H4 (cell line): ENCODE measurements at places on chromosomes 4 and X. TPM values are rescaled to one million over a fixed set of nuclear protein-coding genes. Genes with fewer than 3 reads are reported as not detected.
A peak's percentile ranks its signal among the peaks of the same experiment; 100 is the strongest.

The TKTL2 gene
- not detected in 2 replicates for total RNA-seq

DNA sequence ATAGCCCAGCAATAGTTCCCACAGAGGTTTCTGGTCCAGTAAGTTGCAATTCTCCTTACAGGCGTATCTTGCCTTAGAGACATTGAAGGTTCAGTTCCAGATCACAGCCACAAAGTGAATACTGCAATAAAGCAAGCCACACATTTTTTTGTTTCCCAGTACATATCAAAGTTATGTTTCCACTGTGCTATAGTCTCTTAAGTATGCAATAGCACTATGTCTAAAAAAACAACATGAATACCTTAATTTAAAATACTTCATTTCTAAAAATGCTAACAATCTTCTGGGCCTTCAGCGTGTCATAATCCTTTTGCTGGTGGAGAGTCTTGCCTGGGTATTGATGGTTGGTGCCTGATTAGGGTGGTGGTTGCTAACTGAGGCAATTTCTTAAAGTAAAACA, 659.1 kb downstream of the GRID2 start:
- DNase-seq = no peak

The DACH2 gene
- not detected in 2 replicates for total RNA-seq

DNA sequence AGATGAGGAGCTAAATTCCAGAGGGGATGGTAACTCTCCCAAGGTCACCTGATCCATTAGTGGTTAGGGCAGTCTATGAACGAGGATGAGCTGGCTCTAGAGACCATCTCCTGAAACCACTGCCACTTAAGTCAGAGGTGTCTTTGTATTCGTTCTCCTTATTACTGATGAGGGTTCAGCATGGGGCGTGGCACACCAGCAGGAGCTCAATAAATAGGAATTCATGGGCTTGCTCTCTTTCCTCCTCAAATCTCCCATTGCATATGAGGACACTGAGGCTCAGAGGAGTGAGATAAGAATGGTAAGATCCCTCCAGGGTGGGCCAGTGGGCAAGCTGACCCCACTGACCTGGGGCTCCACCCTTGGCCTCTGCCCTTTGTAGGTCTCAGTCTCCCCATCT, 1.7 kb upstream of the GATA1 start:
- DNase-seq = no peak

DNA sequence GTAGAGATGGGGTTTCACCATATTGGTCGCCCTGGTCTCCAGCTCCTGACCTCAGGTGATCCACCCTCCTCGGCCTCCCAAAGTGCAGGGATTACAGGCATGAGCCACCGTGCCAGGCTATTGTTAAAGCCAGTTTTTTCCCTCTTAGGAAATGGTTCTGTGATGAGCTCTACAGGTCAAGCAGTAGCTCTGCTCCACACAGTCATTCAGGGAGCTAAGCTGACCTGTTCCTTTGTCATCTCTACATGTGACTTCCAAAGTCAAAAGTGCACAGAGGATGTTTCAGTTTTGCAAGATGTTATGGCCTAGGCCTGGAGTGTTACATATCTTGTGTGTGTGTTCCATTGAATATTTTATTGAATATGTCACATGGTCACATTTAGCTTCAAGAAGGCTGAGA, 11.4 kb downstream of the MCUB start:
- DNase-seq = no peak

DNA sequence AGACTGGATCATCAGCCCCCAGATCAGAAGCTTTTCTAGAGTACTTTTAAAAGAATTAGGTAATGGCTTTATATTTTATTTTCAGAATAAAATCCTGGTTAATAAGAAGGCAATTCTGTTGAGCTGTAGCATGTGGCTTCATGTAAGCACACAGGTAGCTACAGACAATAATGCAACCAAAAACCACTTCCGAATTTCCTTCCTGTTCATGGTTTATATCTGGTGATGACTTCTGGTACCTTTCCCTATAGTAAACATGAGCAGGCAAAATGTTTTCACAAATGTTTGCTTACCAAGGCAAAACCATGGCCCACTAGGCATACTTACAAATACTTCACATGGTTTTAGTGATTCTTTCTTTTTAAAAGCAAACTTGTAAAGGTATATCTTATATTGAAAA, 144.6 kb downstream of the CDS1 start:
- no peak for DNase-seq

The HSD17B13 gene
- 4.5 and 7.0 TPM in 2 replicates for total RNA-seq

DNA sequence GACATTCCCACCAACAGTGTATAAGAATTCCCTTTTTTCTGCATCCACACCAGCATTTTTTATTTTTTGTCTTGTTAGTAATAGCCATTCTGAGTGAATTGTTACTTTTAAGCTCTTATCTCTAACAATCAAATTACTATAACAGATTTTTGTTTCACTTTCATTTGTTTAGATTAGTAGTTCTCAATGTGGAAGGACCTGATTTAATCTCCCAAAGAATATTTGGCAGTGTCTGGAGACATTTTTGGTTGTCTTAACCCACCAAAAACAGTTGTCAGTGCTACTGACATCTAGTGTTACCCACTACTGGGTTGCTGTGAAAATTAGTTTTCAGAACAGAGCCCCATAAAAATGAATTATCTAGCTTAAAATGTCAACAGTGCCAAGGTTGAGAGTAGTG, 37.9 kb downstream of the RUFY3 start:
- DNase-seq = no peak

DNA sequence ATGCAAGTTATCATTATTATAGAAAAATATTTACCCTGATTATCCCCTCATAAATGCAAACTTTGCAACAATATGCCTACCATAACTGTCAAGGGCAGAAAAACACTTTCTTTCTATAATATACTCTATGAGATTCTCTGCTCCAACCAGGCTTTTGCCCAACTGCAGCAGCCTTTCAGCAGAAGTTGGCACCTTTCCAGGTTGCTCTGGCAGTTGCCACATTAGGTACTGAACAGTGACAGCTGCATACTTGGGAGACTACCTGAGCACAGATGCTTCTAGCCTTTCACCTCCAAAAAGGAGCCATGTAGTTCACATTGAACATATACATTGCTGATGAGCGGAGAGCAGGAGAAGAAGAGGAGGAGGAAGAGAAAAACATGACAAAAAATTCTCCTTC, 69.5 kb upstream of the BRWD3 start:
- DNase-seq = peak; percentile 4

- no peak for DNase-seq
Measured at GRCh38 chr4:14749910-14750309, 252.4 kb upstream of the CPEB2 start.

GRCh38 chr4:3295837-3296624, 3.2 kb downstream of the RGS12 start:
- DNase-seq = peak; percentile 2

The DAPP1 gene
- total RNA-seq = not detected in 2 replicates

DNA sequence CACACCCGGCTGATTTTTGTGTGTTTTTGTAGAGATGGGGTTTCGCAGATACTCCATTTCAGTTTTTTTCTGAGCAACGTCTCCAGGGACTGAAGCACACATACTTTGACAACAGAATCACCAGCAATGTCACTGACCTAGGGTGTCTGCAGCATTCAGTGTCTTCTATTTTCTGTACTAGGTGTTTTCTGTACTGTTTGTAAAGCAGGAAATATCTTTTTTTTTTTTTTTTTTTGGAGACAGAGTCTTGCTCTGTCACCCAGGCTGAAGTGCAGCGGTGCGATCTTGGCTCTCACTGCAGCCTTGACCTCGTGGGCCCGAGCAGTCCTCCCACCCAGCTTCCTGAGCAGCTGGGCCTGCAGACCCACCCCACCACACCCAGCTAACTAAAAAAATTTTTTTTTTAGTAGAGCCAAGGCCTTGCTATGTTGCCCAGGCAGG, 8.9 kb downstream of the ADD1 start:
- DNase-seq = no peak

- no peak for DNase-seq
Measured at GRCh38 chr4:108529984-108530905, 90.1 kb upstream of the RPL34 start.

The ATOH1 gene
- total RNA-seq = not detected in 2 replicates

- peak; percentile 18 for DNase-seq
Measured at GRCh38 chr4:155526452-155527169, 140.0 kb upstream of the GUCY1A1 start.

The PABPC4L gene
- total RNA-seq = 0.68 and 1.4 TPM in 2 replicates

The CD38 gene
- 0.02 TPM in 1 of 2 replicates, not detected in the other for total RNA-seq

GRCh38 chr4:151169900-151170299, 70.5 kb downstream of the RPS3A start:
- no peak for DNase-seq

The GPR34 gene
- total RNA-seq = not detected in 2 replicates

DNA sequence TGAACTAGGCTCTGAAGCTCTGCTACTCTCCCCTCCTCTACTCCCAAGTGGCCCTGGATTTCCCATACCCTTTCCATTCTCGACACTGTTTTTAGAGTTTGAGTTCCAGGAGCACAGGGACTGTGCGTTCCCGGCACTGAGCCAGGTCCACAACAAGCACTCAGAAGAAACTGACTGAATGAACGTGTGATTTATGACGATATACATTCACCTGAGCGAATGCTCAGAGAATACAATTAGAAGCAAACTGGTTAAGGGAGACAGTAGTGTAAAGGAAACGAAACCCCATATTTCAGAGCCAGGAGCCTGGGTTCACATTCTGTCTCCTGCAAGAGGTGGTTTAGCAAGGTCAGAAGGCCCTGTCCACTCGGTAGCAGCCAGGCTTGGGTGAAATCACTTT, 1.4 kb upstream of the KIAA0232 start:
- no peak for DNase-seq

The GPRIN3 gene
- total RNA-seq = 0.53 and 0.62 TPM in 2 replicates

The ANK2 gene
- 12.1 and 13.6 TPM in 2 replicates for total RNA-seq
